ENCODE measurements at places on chromosomes 1 and 21.

DNA sequence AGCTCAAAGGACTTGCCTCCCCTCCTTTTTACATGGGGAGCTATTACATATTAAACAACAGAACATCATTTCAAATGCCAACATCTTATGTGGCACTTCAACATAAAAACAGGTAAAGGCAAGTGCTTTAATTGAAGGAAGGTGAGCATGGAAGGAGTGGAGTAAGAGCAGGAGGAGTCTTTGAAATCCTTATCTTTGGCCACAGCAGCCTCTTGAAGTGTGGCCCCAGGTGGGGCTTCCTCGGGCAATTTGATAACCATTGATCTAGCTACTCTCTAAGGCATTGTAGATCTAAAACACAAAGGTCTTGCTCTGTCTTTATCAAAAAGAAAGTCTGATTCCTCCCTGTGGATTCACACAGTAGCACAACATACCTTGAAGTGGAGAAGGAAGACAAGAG is 70.9 kb upstream of the PPP2R5A start:
- DNase-seq = no peak

DNA sequence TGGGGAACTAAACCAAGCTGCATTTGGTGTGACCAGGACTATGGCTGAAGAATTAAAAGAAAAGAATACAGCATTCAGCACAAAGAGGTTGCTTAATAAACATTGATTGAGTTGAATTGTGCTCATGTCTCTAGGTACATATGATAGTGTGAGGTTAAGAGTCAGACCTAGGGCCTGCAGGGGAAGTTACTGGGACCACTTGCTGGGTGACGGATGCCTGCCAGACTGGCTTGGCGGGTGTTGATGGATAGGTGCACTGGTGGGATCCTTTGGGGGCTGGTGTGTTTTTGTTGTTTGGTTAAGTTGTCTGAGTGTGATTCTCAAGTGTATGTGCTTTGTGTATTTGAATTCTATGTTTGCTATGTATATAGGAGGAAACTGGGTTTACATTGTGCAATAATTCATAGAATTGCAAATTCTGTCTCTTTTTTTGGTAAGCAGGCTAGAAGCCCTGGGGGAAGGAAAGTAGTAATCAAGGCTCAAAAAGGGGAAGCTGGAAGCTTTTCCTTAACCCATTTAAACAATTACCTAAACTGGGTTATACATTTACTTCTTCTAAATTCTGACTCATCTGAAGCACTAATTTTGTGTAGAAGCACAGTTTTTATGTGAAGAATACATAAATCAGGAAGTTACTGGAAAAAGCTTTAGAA is 1.8 kb downstream of the CD101 start:
- no peak for DNase-seq

DNA sequence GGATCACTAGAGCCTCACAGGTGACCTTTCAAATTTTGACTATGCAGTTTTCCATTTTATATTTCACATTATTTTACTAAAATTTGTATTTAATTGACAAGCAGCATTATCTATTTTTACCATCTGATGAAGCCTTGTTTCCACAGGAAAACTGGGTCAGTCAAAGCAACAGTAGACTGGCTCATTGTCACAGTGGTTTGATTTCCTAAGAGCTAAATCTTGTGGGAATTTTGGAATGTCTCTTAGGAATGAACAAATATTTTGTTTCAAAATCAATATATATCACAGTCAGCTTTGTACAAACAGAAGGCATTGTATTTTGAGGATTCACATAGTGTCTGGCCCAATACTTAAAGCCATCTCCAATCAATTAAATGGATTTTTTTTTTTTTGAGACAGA is 152.6 kb upstream of the RNPC3 start:
- no peak for DNase-seq

- DNase-seq = no peak
These were observed 37.5 kb upstream of the RD3 start for GRCh38 chr1:211529453-211529852.

GRCh38 chr1:217599154-217599553 is 31.7 kb downstream of the GPATCH2 start:
- DNase-seq = no peak

GRCh38 chr21:16418226-16418625 is 688.4 kb downstream of the USP25 start:
- no peak for DNase-seq

DNA sequence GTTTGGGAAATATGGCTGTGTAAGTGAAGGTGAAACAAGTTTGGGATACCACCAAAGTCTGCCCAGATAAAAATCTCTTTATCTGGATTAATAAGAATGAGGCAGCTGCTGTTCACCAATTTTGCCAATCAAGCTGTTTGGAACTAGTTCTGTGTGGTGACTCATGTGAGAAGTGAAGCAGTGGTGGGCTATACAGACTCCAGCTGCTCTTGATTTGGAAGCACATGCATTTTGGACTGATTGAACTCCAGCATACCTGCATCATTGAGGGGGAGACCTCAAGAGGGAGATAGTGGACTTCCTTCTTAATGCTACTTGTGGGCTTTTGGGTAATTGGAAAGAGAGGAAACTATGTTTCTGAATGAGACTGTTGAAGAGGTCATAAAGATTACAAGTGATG is 99.2 kb upstream of the B3GALT2 start:
- DNase-seq = no peak

DNA sequence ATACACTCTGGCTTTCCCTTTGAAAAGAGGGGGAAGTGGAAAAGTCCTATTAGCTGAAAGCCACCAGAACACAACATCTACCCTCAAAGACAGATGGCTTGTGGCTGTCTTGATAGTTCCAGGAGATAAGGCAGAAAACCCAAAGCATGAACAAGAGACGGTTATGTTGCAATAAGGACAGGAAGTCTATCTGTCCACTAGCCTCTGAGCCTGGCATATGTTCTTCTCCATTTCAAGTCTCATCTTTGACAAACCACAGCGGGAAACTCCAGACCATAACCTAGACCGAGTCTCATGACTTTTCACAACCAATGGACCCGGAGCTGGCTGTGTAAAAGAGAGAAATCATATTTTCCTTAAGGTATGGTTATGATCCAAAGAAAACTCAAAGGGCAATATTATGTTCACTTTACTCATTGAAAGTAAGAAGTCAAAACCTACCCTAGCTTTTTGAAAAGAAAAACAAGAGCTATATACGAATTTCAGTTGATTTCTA is 33.8 kb downstream of the DUSP10 start:
- DNase-seq = no peak

DNA sequence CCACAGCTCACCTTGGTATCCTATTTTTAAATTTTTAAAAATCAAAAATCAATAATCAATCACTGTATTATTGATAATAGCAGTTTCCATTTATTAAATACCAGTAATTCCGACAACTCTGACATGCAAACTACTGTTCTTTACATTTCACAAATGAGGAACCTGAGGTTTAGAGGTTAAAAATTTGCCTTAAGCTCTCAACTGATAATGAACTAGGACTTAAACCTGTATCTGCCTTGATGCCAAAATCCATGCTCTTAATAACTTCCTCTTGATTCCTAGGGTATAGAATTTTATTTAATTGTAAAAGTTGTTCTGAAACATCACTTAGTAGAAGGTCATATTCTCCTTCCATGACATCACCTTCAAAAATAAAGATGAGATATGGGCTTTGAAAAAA is 5.6 kb downstream of the ARHGAP29 start:
- DNase-seq = no peak

DNA sequence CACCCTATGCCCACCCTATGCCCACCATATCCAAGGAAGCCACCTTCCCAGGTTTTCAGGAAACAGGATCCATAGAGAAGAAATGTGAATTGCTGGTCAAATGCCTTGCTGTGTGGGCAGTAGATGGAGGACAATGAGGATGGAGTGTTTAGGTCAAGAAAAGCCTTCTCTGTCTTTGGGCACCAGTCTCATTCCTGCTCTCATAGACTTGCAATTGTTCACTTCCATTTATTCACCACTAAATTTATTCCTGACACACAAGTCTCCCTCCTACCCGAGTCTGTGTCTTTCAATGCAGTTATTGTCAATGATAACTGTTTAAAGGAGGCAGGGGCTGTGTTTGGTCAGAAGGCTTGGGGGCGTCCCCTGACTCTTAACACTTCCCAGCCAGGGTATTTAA is 48.0 kb upstream of the ITPKB start:
- no peak for DNase-seq

- no peak for DNase-seq
These were observed 536.3 kb downstream of the KIF26B start for GRCh38 chr1:245690946-245691541.

DNA sequence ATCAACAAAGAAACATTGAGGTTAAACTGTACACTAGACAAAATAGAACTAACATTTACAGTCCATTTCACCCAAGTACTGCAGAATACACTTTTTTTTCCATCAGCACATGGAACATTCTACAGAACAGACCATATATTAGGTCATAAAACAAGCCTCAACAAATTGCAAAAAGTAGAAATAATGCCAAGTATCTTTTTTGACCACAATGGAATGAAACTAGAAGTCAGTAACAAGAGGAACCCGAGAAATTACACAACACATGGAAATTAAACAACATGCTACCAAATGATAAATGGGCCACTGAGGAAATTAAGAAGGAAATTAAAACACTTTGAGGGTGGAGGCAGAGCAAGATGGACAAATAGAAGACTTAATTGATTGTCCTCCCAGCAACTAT is 8.4 kb upstream of the C1orf185 start:
- no peak for DNase-seq

GRCh38 chr1:229266832-229267500 is 3.9 kb upstream of the RAB4A start:
- DNase-seq = no peak

GRCh38 chr1:40344597-40344996 is 27.5 kb upstream of the COL9A2 start:
- no peak for DNase-seq

DNA sequence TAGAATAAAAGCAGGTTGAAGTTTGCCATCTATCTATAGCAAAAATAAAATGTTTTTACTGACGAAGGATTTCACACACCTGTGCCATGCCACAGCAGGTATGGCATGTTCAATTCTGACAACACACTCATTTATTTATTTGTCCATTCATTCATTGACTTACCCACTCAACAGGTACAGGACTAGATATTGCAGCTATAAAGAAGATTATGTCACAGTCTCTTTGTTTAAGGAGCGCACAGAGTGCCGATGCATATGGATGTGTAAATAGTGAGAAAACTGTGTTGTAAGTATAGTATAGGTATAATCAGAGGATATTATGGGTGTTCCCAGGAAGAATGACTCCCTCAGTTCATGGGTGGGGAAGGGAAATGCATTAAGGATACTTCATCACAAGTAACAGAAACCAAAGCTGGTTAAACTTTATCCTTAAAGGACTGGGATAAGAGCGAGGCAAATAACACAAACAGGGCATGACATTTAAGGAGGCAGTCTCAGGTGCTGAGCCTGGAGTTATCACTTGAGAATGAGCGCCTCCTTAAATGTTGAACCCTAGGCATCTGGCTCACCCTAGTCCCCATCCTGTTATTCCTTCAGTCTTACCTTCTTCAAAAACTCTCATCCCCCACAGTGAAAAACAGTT is 7.9 kb upstream of the ZRANB2 start:
- no peak for DNase-seq

- DNase-seq = no peak
These were observed 12.6 kb upstream of the PLA2G2C start for GRCh38 chr1:20198918-20199317.

DNA sequence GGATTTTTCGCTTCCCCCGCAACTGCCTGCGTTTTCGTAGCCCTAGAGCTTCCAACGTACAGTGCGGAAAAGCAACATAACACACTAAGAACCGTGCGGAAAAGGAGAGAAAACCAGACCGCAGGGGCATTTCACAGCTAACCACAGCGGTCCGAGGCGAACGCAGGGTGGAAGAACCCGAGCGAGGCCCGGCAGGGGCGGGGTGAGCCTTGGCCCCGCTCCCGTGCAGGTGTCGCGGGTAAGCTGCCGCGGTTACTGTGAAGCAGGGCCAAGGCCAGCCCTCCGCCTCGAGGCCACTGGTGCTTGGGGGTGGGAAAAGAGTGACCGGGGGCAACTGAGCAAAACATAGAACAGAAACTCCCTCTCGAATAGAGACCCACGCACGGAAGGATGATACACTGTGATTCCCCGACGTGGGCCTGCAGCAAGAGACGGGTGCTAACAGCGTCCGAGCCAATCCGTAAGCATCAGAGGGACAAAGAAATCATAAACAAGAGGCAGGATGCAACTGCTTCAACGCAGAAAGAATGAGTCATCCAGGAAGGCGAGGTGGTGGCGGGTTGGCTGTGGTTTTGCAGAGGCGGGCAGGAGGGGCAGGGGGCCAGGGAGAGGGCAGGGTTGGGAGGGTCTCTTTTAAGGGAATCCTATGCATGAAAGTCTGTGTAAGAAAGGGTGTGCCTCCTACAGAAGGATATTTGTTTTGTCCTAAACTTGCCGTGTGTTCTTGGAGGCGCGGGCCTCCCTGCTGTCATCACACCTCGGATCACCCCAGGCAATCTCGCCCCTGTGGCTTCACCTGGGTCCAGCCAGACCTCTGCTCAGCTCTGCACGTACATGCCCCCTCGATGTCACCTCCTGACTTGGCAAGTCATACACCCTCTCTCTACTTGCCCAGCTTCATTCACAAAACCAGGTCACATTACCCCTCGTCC is 7.3 kb downstream of the GNG4 start:
- DNase-seq = peak; percentile 16

GRCh38 chr1:155052439-155053395 is 1.6 kb downstream of the ADAM15 start:
- no peak for DNase-seq

GRCh38 chr1:170326186-170326585 is 180.4 kb downstream of the NTMT2 start:
- no peak for DNase-seq

GRCh38 chr1:233662575-233663304 is 48.8 kb downstream of the KCNK1 start:
- no peak for DNase-seq

- no peak for DNase-seq
These were observed 241.1 kb upstream of the KIAA0040 start for GRCh38 chr1:175433532-175434282.

DNA sequence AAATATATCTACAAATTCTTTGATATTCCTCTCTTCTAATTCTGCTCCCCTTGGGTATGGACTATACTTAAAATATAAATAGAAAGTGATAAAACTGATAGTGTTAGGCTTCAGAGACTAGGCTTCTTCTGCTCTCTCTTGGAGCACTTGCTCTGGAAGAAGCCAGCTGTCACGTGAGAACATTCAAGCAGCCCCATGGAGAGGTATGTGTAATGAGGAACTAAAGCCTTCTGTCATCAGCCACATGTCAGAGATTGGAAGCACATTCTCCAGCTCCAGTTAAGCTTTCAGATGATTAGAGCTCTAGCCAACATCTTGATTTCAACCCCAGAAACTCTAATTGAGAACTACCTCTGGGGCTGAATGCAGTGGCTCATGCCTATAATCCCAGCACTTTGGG is 34.3 kb downstream of the XKR8 start:
- no peak for DNase-seq

- no peak for DNase-seq
These were observed 203.2 kb downstream of the HIVEP3 start for GRCh38 chr1:41715441-41716095.

GRCh38 chr1:85464497-85465098 is 361 bp downstream of the DDAH1 start:
- DNase-seq = no peak

- DNase-seq = no peak
These were observed 1.7 kb upstream of the PDE9A start for GRCh38 chr21:42651515-42652401.

Data from activated naive CD4-positive, alpha-beta T cell (primary cell).